ENCODE measurements at places on chromosomes 11 and 22.

DNA sequence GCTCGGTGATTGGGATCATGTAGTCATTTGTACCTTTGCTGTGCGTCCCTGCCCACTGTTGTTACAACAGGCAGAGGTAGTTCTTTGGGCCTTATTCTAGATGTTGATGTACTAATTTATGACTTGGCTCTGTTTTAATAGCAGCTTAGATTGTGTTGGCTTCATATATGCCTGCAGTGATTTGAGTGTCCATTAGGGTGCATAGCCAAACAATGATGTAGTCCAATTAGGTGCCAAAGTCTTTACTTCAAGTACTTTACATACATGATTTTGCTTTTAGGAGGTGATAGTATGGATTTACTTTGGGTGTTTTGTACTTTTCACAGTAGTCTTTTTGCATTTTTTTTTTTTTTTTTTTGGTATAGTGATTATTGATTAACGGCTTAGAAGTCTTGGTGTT, 46.4 kb downstream of the PPP6R3 start:
- DNase-seq, result no peak

- DNase-seq, result no peak
Observed at GRCh38 chr11:121067962-121068647, 32.9 kb upstream of the TECTA start.

DNA sequence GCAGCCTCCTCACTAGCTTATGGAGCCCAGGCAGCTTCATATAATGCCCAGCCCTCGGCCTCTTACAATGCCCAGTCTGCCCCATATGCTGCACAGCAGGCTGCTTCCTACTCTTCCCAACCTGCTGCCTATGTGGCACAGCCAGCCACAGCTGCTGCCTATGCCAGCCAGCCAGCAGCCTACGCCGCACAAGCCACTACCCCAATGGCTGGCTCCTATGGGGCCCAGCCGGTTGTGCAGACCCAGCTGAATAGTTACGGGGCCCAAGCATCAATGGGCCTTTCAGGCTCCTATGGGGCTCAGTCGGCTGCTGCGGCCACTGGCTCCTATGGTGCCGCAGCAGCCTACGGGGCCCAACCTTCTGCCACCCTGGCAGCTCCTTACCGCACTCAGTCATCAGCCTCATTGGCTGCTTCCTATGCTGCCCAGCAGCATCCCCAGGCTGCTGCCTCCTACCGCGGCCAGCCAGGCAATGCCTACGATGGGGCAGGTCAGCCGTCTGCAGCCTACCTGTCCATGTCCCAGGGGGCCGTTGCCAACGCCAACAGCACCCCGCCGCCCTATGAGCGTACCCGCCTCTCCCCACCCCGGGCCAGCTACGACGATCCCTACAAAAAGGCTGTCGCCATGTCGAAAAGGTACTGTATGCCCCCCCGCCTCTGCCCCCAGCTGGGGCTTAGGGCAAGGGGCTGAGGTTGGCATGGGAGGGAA, 8.8 kb downstream of the RBM14 start:
- no peak for DNase-seq

DNA sequence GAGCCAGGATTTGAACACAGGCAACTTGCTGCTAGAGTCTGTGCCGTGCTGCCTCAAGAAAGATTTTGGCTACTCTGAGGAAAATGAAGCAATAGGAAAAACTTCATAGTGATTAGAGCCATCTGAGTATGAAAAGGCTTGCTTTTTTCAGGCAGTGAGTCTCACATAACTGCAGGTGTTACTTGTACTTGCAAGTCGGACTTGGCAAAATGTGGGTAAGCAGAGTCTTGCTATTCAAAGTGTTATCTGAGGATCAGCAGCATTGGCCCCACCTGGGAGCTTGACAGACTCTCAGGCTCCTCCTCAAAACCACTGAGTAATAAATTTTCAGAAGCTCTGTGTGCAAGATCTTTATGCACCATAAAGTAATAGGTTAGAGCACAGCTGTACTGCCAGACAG, 18.1 kb downstream of the RNF141 start:
- no peak for DNase-seq

- DNase-seq, result no peak
Observed at GRCh38 chr22:44611880-44612496, 90.0 kb upstream of the PRR5 start.

DNA sequence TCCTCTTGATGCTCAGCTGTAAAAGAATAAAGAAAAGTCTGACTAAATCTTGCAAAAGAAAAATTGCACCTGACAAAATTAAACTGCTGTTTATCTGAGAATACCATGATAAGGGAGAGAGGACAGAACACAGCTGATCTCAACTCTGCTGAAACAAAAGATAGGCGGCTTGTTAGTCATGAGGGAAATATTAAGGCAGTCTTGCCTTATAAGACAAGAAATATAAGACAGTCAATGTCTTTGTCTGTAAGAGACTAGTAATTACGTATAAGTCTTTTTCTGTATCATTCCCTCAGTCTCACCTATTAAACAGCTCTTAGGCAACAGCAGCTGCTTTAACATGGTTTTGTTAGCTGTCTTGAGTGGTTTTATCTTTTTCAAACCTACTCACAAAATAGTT, 296.6 kb downstream of the LUZP2 start:
- no peak for DNase-seq

- DNase-seq, result no peak
Observed at GRCh38 chr22:35407362-35407761, 7.4 kb downstream of the MCM5 start.

GRCh38 chr11:40037005-40037404, 1422.4 kb downstream of the LRRC4C start:
- DNase-seq, result no peak

DNA sequence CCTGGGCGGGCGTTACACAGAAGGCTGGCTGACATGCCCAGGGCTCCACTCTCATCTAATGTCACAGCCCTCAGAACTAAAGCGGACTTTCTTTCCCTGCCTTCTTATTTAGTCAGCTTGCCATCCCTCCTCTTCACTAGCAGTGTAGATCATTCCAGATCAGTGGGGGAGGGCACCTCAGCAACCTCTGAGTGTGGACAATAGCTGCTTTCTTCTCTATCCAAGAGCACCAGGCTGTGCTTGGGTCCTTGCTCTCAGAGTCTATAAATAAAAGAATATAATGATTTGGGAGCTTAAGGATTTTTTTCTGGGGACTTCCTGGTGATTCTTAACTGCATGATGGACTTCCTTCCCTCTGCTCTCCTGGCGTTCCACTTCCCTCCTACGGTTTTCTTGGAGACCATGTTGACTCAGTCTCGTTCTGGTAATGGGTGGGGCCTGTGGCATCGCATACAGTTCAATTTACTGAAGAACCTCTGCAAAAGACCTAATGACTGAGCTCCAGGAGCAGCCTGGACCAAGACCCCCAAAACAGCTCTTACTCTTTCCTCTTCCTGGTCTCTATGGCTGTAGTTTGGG, 2.9 kb upstream of the HMBS start:
- DNase-seq, result peak; percentile 82

GRCh38 chr11:47955061-47955755, 25.2 kb upstream of the PTPRJ start:
- no peak for DNase-seq

DNA sequence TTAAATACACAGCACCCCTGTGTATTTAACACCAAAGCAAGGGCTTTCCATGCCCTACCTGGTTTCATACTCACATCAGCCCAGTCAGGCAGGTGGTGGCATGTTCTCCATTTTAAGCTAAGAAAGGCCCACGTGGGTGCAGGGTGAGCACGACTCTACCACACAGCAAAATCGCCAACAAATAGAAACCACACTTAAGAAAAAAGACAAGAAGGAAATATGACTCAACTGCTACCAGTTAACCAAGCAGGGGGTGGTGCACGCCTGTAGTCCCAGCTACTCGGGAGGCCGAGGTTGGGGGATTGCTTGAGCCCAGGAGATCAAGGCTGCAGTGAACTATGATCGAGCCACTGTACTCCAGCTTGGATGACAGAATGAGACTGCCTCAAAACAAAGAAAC, 35.2 kb upstream of the TFIP11 start:
- no peak for DNase-seq

- DNase-seq, result no peak
Observed at GRCh38 chr11:17076517-17077239, 789 bp downstream of the RPS13 start.

GRCh38 chr11:87518266-87518665, 480.5 kb downstream of the TMEM135 start:
- no peak for DNase-seq

- peak; percentile 63 for DNase-seq
Observed at GRCh38 chr11:77402218-77402556, 71.7 kb downstream of the PAK1 start.

DNA sequence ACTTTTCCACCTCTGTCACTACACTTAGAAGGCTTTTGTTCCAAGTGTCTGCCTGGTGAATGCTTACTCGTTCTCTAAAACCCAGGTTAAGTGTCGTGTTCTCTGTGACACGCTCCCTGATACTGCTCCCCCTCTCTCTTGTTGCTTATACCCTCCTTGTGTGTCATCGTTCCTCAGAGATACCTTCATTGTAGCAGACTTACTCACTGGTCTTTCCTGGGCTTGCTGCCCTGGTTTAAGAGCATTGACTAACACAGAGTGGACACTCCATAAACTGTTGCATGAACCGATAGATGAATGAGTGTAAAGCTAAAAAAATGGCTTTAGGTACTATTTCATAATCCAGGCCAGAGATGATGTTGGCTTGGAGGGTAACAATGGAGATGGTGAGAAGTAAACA, 171.3 kb downstream of the GRIK4 start:
- DNase-seq, result no peak

- DNase-seq, result no peak
Observed at GRCh38 chr11:78295347-78295746, 106.6 kb downstream of the USP35 start.

DNA sequence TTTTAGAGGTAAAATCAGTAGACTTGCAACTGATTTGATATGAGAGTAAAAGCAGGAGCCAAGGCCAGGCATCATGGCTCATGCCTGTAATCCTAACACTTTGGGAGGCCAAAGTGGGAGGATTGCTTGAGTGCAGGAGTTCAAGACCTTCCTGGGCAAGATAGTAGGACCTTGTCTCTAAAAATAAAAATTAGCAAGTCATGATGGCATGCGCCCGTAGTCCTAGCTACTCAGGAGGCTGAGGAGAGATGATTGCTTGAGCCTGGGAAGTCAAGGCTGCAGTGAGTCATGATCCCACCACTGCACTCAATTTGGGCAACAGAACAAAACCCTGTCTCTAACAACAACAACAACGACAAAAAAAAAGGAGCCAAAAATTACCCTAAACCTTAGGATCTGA, 13.5 kb downstream of the SGSM3 start:
- DNase-seq, result no peak

DNA sequence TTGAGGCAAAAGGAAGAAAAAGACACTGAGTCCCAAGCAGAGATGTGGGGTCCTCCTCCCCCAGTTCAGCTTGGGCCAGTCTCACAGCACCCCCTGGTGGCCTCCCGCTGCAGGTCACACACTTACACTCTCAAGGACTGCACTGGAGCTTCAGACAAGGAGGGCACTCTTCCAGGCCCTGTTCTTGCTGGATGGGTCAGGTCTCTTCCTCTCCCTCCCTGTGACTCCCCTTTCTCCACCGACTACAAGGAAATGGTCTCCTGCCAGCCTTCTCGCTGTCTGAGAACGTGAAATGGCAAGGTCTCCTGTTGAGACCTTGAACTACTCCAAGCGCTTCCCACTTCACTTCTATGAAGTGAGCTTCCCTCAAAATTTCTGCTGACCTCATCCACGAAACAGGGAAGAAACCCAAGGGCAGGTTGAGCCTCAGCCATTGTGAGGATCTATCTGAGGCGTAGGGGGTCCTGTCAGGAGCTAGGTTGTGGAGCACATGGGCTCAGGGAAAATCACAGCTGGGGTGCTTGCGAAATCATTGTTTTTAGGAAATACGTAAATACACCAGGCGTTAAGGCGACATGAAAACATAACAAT, 11.2 kb upstream of the IGLL1 start:
- DNase-seq, result peak; percentile 73

DNA sequence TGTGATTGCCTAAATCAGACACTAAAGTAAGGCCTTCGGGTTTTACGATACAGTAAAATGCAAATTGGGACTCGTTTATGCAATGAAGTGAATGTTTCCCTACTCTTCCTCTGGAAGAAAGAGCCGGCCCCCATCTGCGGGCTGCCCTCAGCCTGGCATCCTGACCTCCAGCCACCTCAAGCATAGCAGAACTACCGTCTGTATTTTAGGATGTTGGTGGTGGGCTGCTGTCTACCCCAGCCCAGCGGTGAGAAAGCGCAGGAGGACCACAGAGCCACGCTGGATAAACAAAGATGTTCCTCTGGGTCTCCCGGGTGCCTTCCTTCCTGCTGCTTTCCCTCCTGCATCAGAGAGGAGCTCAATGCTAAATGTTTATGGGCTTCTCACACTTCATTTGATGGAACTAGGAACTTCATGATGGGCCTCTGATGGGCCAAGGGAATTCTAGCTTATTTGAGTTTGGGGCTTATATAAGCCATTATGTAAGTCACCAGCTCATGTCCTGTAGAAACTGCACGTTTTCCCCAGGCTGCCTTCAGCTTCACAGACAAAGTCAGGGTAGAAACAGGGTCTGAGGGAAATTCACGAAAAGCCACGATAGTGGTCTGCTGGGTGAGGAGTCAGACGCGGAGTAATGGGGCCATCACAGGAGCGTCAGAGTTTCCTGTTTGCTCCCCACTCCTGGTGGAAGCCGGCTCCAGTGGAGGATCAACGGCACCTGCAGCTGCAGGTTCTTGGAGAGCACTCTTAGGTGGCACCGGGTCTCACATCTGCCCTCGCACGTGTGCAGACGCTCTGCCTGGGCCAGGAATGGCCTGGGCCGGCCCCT, 287.4 kb downstream of the BRD1 start:
- DNase-seq, result no peak

DNA sequence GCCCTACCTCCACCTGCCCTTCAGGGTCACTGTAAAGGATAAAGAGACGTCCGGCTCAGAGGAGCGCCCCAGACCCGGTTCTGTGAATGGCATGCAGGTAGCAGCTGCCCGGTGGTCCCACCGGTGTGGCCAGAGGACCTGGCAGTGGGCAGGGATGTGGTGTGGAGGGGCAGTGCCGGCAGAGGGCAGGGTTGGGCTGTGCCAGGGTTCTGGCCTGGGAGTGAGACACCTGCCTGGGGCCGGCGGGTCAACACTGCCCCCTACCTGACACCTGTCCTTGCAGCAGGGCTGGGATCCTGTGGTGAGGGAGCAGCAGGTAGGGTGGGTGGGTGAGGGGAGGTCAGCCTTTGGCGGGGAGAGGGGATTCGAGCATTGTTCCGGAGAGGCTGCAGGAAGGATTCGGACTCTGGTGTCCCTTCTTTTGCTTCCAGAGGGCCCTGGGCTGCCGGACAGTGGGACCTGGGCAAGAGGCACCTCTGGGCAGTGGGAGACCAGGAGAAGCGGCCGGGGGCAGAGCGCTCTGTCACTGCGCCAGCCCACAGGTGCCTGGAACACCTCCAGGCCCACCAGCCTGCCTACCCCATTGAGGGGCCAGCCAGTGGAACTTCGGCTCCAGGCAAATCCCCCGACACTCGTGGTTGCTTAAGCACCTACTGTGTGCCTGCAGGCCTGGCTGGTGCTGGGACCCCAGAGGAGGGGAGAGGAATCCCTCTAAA, 1.6 kb upstream of the PHLDA2 start:
- DNase-seq, result no peak

DNA sequence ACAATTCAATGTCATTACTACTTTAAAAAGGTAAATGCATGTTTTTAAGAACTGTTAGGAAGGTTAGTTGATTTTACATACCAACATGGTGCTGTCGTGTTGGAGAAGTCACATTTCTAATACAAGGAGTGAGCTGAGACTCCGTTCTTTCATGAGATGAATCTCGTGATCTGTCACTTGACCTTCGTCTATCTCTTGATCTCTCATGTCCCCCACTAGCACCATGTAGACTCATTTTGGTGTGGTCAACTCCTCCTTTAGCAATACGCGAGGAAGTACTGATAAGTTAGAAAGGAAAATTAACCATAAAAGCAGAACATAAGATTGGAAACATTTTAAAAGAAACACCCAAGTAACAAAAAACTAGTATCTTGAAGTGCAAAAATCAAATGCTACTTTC, 41.5 kb downstream of the BTBD10 start:
- no peak for DNase-seq
